ENCODE measurements at places on chromosomes 7 and 10.
A peak's percentile ranks its signal among the peaks of the same experiment; 100 is the strongest.

- no peak for DNase-seq
Measured at GRCh38 chr7:155514296-155514695, 32.1 kb downstream of the CNPY1 start.

- no peak for DNase-seq
Measured at GRCh38 chr7:80644054-80644453, 5.6 kb downstream of the CD36 start.

- no peak for DNase-seq
Measured at GRCh38 chr10:64191286-64191685, 670.1 kb downstream of the REEP3 start.

DNA sequence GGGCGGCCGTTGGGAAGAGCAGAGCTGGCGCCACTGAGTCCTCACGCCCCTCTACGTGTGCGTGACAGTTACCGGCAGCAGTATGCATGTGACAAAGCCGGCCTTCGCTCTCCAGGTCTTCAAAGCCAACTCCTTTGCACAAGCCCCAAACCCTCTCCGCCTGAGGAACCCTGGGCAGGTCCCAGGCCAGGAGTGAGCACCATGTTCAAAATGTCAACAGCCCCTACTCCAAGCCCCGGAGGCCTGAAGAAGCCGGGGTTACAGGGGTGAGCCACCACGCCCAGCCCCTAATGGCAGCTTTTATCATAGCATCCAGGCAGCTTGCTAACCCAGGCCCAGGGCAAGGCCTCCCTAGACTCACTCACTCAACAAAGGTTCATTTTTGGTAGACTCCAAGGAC, 70.8 kb downstream of the OAT start:
- no peak for DNase-seq

GRCh38 chr10:3095373-3096139, 28.2 kb downstream of the PFKP start:
- peak; percentile 46 for DNase-seq

DNA sequence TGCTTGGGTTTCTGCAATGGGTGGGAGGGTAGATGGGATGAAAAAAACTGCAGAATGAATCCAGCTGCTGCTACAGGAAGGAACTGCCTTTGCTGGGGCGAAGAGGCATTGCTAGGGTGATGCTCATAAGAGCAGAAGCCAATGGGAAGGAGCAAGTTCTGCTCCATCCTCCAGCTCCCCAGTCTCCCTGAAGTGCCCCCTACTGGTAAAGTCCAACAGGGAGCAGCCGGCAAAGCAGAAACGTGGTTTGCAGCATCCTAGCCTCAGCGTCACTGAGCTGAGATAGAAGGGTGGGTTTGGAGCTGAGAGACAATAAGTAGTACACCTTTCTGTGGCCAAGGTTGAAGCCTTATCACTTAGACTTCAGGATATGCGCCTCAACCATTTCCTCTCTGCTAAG, 220.5 kb downstream of the CCSER2 start:
- no peak for DNase-seq

GRCh38 chr10:29973921-29974320, 85.5 kb downstream of the JCAD start:
- DNase-seq, result no peak

- DNase-seq, result no peak
Measured at GRCh38 chr10:81082621-81083376, 545.1 kb downstream of the SH2D4B start.

GRCh38 chr7:46485481-46486065, 564.5 kb upstream of the IGFBP3 start:
- no peak for DNase-seq

GRCh38 chr7:111164442-111164841, 73.5 kb downstream of the LRRN3 start:
- DNase-seq, result no peak

GRCh38 chr7:92647011-92647625, 56.9 kb upstream of the FAM133B start:
- DNase-seq, result no peak

- DNase-seq, result no peak
Measured at GRCh38 chr7:43686991-43687390, 42.3 kb downstream of the COA1 start.

DNA sequence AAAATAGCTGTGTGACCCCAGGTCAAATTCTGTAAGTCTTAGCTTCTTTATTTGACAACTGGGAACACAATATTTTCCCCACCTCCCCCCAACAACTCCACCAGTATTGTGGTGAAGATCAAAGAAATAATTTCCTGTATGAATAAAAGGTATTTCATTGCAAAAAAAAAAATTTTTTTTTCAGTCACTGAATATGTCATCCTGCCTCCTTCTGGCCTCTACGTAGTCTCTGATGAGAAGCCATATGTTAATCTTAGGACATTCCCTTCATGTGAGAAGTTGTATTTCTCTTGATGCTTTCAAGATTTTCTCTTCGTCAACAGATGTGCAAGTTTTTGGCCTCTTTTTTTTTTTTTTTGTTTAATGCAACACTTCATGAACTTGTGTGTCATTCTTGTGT, 33.0 kb downstream of the ZNF33A start:
- DNase-seq, result no peak

- DNase-seq, result no peak
Measured at GRCh38 chr10:66931340-66931948, 5.6 kb downstream of the LRRTM3 start.

GRCh38 chr7:132433301-132433700, 143.0 kb downstream of the PLXNA4 start:
- DNase-seq, result no peak

DNA sequence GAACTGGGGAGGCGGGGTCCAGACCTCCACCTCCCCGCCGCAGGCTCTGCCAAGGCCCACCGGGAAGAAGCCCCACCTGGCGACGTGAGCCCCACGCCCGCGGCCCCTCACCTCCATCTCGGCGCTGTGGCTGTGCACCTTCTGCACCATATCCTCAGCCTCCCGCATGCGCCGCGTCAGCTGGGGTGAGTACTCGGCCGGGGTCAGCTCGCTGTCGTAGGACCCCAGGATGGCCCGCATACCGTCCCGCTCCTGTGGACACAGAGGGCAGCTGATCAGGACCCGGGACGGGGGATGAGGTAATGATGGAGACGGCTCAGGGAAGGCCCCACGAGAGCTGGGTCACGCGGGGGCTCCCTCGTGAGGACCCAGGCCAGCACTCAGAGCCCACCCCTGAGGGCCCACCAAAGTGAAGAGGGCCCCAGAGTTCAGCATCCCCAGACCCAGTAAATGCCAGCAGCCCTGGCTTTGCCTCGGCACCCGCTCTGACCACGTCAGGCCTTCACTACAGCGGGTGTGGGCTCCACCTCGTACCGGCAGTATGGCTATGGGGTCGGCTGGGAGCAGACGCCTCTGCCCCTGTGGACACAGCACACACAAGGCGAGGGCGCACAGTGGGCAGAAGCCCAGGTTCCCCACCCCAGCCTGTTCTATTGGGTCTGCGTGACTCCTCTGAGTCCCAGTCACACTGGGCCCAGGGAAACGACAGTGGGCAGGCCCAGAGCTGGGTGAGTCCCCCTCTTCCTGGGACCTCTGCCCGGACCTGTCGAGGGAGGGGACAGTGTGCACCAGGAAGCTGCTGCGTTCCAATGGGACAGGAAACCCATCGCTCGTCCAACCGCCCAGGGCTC, 218.1 kb downstream of the MAD1L1 start:
- no peak for DNase-seq
